ENCODE measurements at places on chromosomes 7 and 10.

DNA sequence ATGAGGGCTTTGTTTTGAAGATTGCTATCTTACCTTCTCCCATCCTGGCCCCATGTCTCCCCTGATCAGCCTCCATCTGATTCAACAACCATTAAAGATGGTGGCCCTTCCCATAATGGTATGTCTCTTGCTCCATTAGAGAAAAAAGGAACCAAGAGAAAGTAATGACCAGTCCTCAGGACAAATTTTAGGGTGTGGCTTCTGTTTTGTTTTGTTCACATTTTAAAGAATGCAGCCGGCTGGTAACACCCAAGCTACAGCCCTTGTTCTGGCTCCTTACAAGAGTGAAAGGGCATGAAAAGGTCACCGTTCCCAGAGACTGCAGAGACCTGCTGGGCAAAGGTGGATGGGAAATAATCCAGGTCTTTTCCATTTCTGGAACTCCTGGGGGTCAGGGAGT is 287.9 kb upstream of the NEBL start:
- no peak for DNase-seq

DNA sequence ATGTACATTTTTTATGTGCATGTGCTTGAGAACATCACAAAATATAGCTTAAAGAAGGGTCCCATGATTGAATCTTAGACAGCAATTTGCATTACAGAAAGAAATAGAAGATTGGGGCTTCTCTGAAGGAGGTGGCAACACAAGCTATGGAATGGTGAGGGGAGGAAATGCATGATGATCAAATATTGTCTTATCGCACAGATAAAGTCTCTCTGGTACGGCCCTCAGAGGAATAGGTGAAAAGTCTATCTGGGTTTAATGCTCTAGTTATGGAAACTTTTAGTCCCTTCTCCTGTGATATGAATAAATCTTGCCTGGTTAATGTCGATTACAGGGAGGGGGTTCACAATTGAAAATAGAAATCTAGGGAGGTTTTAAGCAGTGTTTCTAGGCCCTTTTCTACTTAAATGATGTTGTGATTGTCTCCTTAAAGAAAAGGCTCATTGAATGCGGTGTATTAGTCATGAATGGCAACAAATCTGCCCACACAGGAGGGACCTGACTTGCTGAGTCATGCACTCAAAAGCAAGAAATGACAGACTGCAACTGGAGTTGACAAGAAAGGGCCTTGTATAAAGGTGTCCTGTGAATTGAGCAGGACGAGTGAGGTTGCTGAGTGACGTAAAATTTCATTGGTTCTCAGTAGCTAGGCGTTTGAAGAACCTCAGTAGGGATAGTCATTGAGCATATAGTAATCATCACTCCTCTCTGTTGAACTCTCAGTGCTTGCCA is 133.4 kb upstream of the CSTF2T start:
- peak; percentile 7 for DNase-seq

DNA sequence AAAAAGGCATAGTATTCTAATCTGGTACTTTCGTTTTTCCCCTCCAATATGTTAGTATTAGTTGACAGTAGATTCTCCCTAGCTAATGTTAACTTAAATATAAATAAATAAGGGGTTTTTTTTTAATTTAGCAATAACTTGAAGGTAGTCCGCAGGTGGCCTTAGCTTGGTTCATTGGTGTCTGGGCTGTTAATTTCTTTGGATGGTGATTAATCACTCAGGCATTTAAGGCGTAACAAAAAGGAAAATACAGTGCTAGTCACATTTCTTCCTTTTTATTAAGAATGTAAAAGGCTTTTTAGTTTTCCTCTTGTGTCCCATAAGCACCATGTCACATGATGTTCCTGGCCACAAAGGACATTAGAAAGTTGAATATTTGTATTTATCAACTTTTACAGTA is 161.0 kb upstream of the POT1 start:
- DNase-seq = no peak

DNA sequence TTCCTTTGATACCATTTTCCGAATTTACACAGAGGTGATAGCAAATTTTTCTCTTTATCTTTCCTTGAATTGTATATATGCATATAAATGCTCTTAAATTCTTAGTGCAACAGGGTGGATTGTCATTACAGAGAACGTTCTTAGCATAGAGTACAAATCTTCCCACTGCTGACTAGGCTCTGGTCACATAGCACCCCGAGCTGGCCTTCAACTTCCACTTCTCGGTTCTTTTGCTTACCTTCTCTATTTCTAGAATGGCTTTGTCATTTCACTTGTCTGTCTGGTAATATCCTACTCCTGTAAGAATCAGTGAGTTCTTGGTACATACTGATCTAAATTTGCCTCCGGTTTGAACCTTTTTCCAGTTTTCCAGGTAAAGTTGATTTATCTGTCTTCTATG is 13.4 kb downstream of the ADIRF start:
- DNase-seq = no peak

DNA sequence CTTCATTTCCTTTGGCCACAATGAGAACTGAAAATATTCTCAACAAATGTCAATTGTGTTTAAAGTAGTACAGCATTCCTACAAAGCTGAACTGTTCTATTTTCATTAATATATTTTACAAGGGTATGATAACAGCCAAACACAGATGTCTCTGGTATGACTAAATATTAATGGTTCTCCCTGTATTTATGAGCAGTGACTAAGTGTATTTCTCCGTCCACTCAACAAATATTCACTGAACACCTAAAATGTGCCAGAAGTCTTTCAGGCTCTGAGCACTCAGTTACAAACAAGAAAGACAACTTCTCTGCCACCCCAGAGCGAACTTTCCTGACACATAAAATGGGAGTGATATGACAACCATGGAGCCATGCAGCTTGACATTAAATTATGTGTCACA is 135.6 kb downstream of the VPS41 start:
- no peak for DNase-seq

DNA sequence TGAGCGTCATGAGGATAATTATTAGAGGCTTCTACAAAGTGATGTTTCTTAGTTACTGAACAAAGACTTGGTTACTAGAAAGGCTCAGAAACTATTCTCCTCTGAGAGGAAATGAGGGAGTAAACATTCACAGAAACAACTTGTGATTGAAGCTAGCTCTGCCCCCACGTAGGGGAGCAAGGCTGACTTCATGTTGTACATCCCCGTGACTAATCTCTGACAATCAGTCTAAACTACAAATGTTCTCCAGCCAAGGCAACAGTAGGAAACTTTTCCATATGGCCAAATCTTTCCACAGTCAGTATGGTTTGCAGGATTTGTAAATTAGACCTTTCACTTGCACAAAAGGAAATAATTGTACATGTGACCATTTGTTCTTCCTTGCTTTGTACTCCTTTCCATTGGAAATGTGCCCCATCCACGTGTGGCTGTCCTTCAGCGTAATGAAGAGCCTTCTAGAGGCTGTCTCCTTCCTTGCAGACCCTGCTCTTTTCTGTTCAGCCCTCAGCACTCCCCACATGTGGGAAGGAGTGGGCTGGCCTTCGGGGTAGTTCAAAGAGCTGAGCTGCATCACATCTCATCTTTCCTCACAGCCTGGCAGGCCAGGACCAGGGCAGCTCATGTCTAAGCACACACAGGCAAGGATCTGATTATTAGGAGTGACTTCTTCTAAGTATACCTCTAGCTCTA is 93.5 kb downstream of the PCGF5 start:
- DNase-seq = no peak

DNA sequence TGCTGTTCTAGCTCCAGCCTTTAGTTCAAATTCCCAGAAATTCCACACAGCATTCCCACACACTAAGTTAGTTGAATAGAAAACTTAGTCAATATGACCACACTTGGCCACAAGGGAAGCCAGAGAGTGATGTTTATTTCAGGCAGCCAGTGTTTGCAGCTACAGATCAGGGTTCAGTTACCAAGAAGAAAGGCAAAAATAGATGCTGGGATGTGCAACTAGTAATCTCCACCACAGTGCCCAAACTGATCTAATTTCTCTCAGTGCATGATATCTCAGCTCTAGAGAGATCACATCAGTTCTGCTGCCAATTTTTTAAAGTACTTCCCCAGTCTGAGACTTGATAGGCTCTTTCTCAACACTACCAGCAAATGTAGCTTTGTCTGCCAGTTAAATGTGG is 17.6 kb downstream of the SLF2 start:
- no peak for DNase-seq

DNA sequence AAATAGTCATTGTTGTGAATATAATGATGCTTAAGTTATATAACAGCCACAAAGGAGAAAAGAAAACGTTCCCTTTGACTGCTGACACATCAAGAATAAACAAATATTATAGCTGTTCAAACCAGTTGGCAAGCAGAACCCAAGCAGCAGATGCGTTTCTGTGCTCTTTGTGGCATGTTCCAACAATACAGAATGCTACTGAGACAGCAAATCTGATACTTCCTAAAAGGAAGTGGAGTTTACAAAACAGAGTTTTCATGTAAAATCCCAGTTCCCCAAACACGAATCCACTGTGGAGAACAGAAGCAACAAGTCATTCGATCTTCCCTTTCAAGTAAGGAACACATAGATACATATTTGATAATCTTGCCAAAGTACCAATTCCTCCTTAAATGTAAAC is 170.9 kb upstream of the ASAH2 start:
- no peak for DNase-seq

DNA sequence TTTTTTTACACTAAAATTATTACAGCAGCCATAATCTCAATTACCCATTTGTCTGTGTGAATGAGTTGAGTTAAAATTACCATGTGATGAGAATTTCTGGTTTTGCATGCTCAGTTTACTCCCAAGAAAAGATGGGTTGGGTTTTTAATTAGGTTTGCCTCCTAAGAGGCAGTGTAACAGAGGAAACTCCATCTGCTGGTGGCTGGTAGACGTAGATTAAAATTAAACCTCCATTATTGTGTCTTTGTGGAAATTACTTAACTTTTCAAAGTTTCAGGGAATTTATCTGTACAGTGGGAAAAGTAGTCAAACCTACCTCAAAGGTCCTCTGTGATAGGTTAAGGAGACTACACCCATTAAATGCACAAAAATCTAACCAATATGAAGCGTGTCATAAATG is 954.2 kb downstream of the PCDH15 start:
- DNase-seq = no peak

DNA sequence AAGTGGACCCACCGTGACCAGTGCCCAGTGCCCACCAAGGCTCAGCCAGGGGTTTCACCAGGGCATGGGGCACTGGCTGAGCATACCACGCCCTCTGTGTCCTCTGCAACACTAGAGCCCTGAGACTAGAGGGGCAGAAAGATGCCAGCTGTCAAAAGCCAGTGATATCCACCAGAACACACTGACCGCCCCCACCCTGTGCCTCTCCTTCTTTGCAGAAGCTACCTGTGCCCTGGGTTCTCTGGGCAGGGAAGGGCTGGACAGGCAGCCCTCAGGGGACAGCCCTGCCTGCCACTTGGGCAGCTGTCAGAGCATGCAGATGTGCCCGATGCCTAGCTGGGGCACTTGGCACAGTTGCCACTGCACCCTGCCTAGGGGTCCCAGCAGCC is 494 bp downstream of the VSIR start:
- no peak for DNase-seq

DNA sequence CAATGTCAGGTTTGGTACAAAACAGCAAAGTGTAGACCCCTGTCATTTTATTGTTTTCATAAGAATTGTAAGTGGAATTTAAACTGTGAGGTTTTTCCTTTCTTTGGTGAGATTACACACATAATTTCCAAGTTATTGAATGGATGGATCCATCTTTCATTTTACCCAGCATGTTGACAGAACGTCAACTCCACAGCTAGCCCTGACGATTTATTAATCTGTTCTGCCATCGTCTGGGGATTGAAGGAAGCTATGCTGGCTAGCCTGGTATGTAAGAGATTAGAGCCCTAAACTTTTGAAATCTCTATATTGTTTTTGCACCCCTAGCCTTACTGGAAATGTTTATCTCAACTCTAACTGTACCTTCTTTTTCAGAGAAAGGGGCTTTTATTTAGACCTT is 8.6 kb downstream of the WNT16 start:
- DNase-seq = no peak

GRCh38 chr7:20440472-20441105 is 109.9 kb downstream of the ITGB8 start:
- DNase-seq = no peak

DNA sequence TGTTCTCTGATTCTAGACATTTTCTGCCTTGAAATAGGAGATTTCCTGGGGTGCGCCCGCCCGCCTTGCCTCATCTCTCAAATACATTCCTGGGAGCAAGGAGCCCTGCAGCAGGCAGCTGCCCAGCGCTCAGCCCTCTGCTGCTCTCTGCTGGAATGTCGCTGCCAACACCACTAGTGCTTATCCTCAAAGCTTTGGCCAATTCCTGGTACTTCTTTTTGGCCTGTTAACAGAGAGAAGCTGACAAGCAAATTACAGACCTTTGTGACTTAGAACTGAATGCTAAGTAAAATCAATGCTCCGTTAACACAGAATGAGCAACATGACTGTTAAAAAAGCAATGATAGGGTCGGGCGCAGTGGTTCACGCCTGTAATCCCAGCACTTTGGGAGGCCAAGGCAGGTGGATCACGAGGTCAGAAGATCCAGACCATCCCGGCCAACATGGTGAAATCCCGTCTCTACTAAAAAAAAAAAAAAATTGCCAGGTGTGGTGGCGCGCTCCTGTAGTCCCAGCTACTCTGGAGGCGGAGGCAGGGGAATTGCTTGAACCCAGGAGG is 41.9 kb upstream of the SYPL1 start:
- DNase-seq = peak; percentile 61

GRCh38 chr7:157273208-157274093 is 63.4 kb upstream of the DNAJB6 start:
- peak; percentile 46 for DNase-seq

- DNase-seq = no peak
Observed at GRCh38 chr7:27154369-27154768, 2.0 kb upstream of the HOXA3 start.

DNA sequence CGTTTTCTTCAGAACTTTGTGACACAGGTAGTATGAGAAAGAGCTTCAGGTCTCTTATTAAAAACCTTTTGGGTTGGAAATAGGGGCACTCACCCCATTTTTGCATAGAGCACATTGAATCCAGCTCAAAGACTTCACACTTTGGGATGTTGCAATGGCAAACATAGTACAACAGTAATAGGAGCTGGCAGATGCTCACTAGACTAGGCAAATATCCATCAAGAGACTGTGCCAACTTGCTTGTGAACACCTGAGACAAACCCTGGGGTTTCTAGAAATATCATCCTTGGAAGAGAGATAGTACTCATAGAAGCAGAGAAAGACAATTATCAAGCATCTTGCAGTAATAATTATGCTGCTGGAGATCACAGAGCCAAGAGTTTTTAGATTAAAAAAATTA is 280.0 kb downstream of the CACNA2D1 start:
- DNase-seq = no peak

- DNase-seq = no peak
Observed at GRCh38 chr7:128755819-128756476, 16.8 kb downstream of the CALU start.

DNA sequence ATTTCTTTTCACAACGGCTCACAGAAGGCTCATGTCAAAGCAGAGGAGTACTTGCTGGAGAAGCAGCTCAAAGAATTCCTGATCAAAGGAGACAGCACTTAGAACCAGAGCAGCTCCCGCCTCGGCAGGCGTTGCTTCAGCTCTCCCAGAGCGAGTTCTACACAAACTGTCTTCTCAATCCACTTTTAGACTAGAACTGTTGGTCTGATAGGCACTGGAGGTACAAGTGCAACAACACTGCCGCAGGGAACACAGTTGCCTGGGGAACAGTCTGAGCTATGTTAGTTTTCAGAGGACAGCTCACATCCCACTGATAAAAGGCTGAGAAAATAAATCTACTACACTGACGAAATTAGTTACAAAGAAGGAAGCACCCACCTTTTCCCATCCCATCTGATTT is 35.4 kb downstream of the CYTH3 start:
- no peak for DNase-seq

GRCh38 chr10:122854648-122855047 is 9.0 kb upstream of the CUZD1 start:
- no peak for DNase-seq

- no peak for DNase-seq
Observed at GRCh38 chr7:151191544-151191943, 4.5 kb upstream of the ASB10 start.

Measured in stimulated activated CD4-positive, alpha-beta T cell treated with anti-CD3 and anti-CD28 coated beads, Interleukin-15, amount 100 ng/mL, for 48 hours (primary cell).